Progenitor cell of endocrine pancreas (in vitro differentiated cells): ENCODE measurements at places on chromosomes 1 and 21. TPM values are rescaled to one million over a fixed set of nuclear protein-coding genes. Genes with fewer than 3 reads are reported as not detected.

The AQP10 gene
- 0.64 and 0.96 TPM in 2 replicates for total RNA-seq

DNA sequence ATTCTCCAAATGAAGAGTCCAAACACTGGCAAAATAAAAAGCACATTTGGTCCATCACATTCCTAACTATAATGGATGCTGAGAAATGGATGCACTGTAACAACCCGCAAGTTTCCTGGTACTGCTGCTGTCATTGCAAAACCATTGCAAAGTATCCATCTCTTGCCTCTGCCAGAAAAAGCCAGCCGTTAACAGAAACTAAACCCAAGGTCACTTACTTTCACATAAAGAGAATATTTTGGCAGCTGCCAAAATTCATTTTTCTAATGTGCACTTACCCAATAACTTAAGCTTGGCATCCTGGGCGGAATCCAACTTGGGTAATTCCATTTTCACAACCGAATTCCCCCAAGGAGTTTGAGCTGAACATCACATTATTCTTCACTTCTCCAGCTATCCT, 77.0 kb upstream of the LRRC8D start:
- H3K36me3 ChIP-seq = no peaks in the 10 kb centered on the region
- H3K4me3 ChIP-seq = no peak overlapping the region
- peaks cover 3% of the 10 kb centered on the region for H3K27me3 ChIP-seq
- no peaks in the 10 kb centered on the region for H3K4me1 ChIP-seq
- DNase-seq = no peak

The PDC gene
- not detected in 2 replicates for total RNA-seq

DNA sequence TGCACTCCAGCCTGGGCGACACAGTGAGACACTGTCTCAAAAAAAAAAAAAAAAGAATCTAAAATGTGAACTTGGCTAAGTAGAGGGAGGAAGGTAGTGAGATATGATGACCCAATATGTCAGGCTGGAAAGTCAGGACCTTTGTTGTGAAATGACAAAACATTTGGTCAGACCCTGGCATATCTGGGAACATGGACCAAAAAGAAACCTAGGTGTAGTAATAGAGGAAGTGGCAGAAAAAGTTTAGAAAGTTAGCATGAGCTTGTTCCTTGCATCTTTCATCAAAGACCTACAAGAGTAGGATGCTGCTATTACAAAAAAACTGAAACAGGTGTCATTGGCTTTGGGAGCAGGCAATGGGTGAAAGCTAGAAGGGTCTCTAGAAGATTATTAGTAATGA, 7.3 kb upstream of the S100A3 start:
- no peak overlapping the region for H3K4me3 ChIP-seq
- H3K4me1 ChIP-seq = no peaks in the 10 kb centered on the region
- no peak for DNase-seq
- H3K27me3 ChIP-seq = no peaks in the 10 kb centered on the region

The CLEC20A gene
- total RNA-seq = not detected in 2 replicates

The TMEM82 gene
- total RNA-seq = 0.44 and 1.4 TPM in 2 replicates

The LPGAT1 gene
- 58.9 and 59.5 TPM in 2 replicates for total RNA-seq

DNA sequence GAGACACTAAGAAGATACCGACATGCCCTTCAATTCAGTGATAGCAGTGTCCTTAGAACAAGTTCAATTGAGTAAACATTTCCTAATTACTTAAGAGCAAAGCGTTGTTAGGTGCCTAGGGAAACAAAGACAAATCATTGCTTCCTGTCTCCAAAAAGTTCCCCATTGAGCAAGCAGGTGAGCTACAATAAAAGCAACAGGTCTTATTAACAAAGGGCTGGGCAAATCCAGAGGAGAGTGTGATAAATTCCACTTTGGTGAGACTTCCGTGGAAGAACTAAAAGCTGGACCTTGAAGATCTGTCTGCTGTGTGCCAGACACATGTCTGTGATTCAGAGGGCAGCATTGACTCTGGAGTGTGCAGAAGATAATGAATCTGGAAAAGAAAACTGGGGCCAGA, 1.9 kb upstream of the TUT4 start:
- no peaks in the 10 kb centered on the region for H3K36me3 ChIP-seq
- peak overlapping the region; percentile 78 for H3K4me3 ChIP-seq
- DNase-seq = no peak

The SPRR2G gene
- not detected in 2 replicates for total RNA-seq
